T-helper 2 cell (primary cell): ENCODE measurements at places on chromosomes 3 and 15.

GRCh38 chr15:83127547-83128150 is 20.2 kb downstream of the TM6SF1 start:
- no peak for DNase-seq

DNA sequence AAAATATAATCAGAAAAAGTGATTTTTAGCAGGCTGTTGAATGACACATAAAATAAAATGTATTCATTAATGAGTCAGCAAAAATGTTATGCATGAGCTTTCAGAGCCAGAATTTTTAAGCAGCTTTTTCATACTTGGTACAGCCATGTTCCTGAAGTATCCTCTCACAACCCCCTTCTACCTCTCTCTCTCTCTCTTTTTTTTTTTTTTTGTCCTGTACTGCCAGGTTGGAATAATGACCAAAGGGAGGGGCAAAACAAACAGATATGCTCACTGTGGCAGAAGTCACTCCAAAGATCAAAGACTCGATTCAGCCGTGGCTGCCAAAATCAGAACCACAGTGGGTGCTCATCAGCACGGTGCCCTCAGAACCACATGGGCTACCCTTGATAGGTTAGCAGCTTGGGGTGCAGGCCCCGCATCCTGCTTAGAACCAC is 383.0 kb downstream of the ZBTB20 start:
- DNase-seq = no peak

DNA sequence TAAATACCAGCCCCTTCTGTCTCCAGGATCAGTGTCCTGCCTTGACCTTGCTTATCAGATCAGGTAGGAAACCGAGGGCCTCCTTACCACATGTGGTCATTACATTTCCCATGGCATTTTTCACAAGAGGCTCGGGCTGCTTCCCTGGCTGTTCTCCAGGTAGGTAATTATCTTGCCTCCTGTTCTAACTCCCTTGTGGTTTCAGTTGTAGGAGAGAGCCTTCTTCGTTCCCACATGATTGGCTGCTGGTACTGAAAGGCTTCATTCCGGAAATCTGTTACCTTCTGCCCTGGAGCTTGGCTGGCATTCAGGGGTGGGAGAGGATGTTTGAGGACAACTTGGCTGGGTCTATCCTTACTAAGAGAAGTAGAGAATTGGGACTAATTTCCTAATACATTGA is 46.8 kb upstream of the RORA start:
- no peak for DNase-seq

DNA sequence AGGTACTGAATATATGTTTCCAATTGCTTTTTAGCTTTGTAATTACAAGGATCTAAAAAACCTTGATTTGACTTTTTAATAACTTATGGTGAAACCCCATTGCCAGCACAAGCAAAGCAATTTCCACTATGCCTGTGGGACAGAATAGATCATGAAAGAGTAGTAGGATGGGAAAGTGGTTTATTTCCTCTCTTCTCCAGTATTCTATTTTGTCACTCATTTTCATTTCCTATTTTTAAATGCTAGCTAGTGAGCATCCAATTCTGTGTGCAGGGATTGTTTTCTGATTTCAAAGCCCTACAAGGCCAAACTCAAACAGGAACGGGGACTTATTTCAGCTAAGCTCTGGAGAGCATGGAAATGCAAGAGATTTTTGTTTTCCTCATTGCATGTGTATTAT is 132.0 kb upstream of the TGFBR2 start:
- DNase-seq = no peak

DNA sequence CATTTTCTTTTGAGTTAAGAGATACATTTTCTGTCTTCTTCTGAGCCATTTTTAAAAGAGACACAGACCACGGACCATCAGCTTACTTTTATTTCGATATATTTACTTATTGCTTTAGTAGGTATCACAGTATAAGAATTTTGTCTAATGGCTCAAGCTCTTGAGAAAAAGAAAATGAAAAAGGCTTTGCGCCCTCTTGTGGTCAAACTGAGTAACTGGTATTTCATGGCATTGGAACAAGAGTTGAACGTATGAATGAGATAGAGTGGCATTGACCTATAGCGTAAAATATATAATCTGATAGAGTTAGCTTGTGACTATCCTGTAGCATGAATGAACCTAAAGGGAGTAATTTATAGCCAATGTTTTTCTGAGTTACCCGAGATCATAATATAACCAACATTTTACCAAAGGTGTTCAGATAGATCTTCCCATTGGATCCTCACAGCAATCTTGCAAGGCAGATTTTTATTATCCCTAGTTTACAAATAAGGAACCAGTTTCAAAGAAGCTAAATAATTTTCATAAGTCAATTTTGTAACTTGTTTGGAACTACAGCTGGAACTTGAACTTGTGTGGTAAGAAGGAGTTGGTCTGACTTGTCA is 154.6 kb downstream of the POLR2M start:
- DNase-seq = no peak

DNA sequence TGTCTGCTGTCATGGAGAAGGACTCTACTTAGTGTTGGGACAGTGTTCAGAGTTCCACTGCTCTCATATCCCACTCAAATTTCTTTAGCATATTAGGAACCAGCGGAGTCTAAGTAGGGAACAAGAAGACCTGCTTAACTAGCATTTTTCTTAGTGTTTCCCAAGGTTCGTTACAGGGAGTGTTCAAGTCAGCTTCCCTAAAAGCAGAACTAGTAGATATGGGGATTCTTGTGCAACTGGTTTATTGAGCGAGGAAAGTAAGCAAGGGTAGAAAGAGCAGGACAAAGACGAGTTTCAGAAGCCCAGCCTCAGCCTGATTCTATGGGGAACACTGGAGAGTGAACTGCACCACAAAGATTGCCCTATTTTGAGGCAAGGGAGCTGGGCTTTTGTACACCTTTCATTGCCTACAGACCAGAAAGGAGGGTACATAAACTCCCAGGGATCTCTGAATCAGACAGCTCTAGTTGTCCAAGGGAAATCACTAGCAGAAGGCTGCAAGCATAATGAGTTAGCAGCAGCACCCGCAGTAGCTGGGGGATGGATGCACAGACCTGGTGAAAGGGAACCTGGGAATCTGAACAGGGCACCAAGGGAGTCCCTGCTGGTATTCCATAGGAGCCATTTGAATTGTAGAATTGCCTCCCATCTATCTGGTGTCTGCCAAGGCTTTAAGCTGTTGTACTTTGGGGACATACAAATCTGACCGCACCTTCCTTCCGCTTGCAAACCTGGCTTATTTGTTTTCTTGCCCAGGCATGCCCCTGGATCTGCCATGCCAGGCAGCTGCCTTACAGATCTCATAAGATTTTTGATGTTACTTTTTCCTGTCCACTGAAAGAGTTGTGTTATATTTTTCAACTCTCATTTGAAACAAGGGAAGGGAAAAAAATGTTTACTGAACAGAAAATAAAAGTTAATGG is 15.1 kb downstream of the CMTM7 start:
- DNase-seq = no peak

DNA sequence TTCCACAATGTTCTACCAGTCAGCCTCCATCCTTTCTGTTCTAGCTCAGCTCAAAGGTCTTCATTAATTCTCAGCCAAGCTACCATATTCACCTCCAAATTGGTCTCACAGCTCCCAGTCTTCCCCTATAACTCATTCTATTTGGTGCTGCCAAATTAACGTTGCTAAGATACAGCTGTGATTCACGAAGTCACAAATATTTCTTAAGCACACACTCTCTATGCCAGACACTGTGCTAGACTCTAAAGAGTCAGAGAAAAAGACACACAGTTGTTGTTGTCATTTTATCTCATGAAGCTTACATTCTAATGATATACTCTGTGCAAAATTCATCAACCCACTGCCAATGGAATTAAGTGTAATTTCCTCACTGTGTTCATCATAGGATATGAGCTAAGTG is 102.8 kb downstream of the FRMD5 start:
- no peak for DNase-seq

DNA sequence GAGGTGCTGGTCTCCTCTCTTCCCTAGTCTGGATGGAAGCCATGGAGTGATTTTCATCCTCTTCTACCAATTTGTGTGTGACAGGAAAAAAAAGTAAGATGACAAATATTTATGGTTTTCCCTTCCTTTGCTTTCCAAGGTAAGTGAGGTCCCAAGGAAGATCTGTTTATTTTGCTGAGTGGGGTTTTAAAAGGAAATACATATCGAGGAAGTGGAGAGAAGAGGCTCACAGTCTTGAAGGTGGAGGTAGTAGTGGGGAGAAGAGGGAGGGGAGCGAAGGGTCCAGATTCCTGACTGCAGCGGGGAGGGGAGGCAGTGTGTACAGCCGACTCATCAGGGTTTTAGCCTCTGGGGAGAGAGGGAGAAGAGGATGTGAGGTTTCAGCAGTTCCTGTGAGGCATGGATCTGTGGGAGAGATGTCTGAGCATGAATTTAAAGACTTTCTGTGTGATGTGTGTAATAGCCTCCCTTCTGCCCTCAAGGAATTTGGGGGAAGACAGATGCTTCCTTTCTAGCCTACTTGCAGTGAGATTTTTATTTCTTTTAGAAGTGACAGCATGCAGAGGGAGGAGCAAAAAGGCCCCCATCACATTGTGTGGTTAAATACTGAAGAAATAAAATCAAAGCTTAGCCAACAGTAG is 272.4 kb downstream of the THRB start:
- DNase-seq = no peak

DNA sequence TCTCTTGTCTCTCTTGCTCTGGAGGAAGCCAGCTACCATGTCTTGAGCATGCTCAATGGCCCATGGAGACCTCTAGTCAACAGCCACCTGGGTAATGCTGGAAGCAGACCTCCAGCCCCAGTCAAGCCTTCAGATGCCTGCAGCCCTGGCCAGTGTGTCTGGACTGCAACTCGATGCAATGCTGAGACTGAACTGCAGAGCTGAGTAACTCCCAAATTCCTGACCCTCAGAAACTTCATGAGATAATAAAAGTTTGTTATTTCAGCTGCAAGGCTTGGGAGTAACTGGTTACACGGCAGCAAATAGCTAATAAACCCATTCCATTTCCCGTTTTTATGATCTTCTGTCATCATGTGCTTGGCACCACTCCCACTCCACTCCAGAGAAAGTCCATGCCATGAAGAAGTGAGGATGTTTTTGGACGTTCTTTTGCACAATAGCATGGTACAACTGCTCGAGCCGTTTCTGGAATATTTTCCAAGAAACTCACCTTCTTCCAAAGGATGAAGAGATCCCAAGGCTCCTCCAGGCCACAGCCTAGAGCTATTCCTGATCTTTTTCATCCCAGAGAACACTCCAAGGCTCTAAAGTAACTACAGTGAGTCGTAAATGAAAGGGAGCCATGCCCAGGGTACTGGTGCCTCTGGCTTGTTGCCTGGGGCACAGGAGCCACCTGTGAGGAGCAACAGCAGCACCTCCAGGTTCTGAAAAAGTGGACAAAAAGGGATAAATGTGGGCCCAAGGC is 72.0 kb upstream of the KLF13 start:
- no peak for DNase-seq

DNA sequence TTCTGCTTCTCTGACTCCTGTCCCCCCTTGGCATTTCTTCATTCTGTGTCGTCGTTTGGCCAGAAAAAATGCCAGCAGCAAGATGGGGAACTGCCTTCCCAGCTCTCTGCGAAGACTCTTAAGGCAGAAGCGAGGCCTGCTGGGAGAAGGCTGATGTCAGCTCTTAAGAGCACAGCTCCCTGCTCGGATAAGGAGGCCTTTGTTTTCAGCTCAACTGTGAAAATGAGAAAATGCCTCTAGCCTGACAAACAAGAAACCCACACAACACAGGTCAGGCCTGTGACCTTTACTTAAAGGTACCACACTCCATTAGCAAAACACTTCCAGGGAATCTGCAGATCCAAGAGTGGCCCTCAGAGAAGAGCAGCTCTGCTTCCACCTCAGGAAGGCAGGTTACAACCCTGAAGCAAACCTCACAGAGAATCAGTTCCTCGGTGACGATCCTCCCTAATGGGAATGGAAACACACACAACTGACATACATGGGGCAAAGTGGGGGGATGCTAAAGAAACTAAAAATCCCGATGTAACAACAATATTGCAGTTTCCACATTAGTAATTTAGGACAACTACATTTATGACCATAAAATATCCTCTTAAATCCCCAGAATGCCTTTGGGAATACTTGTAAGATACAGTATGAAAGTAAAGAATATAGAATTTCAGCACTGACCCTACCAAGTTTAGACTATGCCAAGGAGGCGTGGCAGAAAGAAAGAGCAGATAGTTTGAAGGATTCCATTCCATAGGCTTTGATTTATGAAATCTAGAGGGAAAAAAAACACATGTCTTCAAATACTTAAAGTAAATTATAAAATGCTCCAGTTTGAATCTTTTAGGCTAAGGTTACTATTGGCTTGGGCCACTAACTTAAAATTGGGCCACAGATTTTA is 52.1 kb downstream of the VGLL4 start:
- DNase-seq = no peak

GRCh38 chr3:38960953-38961622 is 90.7 kb downstream of the SCN11A start:
- peak; percentile 17 for DNase-seq

DNA sequence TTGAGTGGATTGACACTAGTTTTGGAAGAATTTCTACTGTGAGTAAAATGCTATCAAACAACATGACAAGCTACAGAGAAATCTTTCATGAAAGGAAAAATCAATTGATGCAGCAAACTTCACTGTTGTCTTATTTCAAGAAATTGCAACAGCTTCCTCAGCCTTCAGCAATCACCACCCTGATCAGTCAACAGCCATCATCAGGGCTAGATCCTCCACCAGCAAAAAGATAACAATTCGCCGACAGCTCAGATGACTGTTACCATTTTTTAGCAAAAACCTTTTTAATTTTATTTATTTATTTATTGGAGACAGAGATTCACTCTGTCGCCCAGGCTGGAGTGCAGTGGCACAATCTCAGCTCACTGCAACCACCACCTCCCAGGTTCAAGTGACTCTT is 44.0 kb downstream of the MLH1 start:
- no peak for DNase-seq

GRCh38 chr3:169228522-169228921 is 435.0 kb downstream of the MECOM start:
- no peak for DNase-seq

GRCh38 chr3:5304789-5305683 is 117.5 kb downstream of the EDEM1 start:
- DNase-seq = no peak

- no peak for DNase-seq
Measured at GRCh38 chr15:43913026-43913780, 86.4 kb downstream of the WDR76 start.

DNA sequence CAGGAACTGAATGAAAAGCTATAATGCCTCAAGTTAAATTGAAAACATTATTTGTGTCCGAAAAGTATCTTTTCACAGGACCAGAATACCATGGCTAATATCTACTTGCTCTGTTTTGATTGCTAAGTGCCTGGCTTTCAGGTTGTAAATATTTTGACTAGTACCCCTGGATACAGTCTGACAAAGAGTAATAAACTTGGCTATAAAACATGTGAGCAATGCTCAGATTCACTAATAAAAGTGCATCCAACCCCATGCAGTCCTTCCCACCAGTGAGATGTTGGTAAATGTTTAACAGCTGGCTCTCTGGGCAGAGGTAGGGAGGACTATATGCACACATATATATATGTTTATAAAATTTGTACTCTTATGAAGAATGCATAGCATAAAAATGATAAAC is 281.8 kb upstream of the TGFBR2 start:
- DNase-seq = no peak

GRCh38 chr15:63439536-63440264 is 58.1 kb upstream of the CA12 start:
- no peak for DNase-seq

- no peak for DNase-seq
Measured at GRCh38 chr15:70154718-70155347, 57.1 kb upstream of the TLE3 start.
